Activated CD4-positive, alpha-beta T cell treated with anti-CD3 and anti-CD28 coated beads, Interleukin-2, amount 50 U/mL, for 48 hours (primary cell): ENCODE measurements at places on chromosomes 13 and 19.

- DNase-seq, result no peak
These were observed 967 bp upstream of the TPT1 start for GRCh38 chr13:45341799-45342500.

DNA sequence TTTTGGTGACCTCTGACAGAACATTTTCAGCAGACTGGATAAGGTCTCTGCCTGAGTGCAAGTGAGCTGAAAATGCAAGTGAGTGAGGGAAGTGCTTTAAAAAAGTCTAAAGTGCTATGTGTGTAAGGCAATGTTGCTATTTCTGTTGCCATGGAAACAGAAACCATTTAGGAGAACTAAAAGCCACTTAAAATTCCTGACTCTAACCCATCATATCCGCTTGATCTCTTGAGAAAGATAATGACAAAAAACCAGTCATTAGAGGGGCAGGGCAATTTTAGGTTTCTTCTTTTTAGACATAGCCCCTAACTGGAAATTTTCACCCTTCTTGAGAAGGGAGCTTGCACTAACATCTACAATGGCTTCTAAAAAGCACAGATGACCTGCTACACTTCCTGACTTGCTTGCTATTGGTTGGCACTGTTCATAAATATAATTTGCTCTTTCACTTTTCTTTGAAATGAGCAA lies at the start of gene CYSLTR2:
TSS of gene CYSLTR2 (plus strand) at position 458 of the 468 bp plus-strand sequence. CDS start 52,889 bp downstream, outside the sequence.
- DNase-seq, result no peak

- DNase-seq, result no peak
These were observed 4.3 kb upstream of the PALM start for GRCh38 chr19:704447-704741.

DNA sequence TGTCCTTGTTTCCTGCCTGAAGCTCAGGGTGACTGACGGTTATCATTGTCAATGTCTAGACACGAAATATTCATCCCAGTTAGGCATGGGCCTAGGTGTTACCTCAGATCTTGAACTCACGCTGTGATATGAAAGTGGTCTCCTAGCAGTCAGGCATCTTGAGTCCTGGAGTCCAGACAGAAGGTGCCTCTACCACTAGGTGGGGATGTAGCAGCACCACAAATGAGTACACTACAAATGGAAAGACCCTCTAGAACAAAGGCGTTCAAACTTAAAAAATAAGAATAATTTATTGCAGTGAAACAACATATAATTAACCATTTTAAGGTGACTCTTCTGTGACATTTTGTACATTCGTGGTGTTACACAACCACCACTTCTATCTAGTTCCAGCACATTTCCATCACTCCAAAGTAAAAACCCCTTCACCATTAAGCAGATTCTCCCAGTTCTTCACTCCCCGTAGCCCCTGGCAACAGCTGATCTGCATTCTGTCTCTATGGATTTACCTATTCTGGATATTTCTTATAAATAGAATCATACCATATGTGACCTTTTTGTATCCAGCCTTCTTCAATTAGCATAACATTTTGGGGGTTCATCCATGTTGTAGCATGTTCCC lies 11.9 kb upstream of the FRY start:
- no peak for DNase-seq

GRCh38 chr19:32661318-32661717 lies 13.7 kb downstream of the ANKRD27 start:
- DNase-seq, result no peak

- peak; percentile 95 for DNase-seq
These were observed at the start of gene U2AF2 for GRCh38 chr19:55654868-55655647. TSS of gene U2AF2 (plus strand) at chr19:55655035. CDS start at chr19:55655105, 70 bp downstream.

DNA sequence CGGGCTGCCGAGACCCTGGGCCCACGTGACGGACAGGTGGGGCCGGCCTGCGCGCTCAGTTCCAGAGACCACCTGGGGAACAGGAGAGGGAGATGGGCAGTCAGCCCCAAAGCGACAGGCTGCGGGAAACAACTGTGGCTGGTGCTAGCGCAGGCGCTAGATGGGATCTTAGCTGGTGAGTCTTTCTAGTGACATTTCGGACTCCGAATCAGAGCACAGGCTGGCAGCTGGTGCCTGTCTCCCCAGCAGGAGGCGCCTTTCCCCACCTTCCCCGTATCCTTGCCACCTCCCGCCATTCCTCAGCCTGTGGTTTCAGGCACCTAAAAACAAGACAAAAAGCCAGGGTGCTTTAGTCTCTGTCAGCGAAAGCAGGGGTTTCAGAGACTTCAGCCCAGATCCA lies 19.4 kb upstream of the RANBP3 start:
- no peak for DNase-seq

DNA sequence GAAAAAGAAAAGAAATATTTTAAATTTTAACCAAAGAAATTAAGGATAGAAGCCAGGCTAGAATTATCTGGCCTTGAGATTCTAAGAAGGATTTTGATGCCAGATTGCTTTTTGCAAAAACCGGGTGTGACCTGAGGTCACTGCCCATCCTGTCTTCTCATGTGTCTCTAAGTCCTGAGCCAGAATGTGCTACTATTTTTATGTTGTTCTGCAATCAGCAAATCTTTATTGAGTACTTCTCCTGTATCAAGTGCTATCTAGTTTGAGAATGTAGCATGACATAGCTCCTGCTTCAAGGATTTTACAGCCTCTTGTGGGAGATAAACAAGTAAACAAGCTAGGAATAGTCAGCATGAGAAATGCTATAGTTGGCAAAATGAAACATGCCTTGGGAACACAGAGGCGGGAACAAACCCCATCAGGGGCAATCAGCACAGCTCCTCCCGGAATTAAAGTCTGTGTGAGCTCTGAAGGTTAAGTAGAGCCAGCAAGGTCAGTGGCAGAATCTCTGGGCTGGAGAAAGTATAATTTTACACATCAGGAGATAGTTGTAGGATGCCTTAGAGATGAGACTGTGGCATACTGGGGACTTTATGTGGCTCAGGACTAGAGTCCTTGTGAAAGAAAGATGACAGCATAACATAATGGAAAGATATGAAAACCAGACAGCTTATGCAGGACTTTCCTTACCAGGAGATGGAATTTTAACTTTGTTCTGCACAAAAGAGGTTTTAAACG lies 899.5 kb upstream of the SLC10A2 start:
- DNase-seq, result no peak

DNA sequence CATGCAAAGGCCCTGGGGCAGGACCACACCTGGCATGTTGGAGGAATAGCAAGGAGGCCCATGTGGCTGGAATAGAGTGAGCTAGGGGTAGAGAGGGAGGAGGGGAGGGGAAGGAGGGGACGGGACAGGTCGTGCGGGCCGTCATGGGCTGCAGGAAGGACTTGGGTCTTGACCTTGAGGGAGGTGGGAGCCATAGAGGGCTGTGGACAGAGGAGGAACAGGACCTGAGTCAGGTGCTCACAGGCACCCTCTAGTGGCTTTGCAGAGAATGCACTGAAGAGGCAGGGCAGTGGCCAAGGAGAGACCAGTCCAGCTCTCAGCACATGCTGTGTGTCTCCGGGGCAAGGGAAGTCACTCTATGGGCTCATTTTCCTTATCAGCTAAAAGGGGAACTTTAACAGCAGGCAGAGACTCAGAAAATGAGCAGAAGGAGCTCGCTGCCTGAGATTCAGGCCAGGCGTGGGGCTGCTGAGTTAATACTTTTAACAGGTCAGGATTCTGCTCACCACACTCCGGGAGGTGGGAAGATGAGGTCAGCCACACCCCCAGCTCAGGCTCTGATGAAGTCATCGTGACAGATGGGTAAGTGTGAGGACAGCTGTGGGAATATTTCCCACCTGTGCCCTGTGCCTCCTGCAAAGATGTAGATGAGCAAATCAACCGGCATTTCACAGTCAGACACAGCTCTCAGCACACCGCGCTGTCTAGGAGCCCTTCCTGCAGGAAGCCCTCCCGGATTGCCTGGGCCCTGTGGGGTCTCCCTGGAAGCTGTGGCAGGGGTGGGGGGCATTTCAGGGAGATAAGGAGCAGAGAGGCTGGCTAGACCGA lies 6.0 kb upstream of the TNFAIP8L1 start:
- DNase-seq, result peak; percentile 63

DNA sequence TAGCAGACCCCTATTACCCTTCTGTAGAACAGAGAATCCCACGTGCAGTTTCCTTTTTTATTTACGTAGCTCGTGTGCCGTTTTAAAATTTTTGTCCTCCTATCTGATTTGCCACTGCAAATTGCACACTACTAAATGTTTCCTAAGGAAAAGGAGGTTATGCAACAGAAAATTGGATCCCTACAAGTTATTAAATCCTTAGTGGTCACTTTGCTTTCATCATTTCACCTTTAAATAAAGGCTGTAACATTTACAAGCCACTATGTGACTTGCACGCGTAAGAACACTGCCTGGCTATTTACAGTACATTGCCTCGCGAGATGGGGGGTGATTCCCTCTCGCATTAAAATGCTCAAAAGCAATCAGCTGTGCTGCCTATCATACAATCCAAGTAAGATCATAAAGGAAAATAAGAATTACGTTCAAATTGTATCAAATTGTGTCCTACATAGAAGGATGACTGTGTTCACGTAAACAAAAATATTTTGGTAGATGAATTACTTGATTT lies 525.6 kb downstream of the SUCLA2 start:
- no peak for DNase-seq

GRCh38 chr13:96796091-96796633 lies 198.1 kb downstream of the OXGR1 start:
- DNase-seq, result no peak

- DNase-seq, result no peak
These were observed 704.4 kb upstream of the PCDH20 start for GRCh38 chr13:62119739-62120700.

GRCh38 chr19:41144403-41144802 lies 30.2 kb downstream of the CYP2F1 start:
- peak; percentile 88 for DNase-seq

DNA sequence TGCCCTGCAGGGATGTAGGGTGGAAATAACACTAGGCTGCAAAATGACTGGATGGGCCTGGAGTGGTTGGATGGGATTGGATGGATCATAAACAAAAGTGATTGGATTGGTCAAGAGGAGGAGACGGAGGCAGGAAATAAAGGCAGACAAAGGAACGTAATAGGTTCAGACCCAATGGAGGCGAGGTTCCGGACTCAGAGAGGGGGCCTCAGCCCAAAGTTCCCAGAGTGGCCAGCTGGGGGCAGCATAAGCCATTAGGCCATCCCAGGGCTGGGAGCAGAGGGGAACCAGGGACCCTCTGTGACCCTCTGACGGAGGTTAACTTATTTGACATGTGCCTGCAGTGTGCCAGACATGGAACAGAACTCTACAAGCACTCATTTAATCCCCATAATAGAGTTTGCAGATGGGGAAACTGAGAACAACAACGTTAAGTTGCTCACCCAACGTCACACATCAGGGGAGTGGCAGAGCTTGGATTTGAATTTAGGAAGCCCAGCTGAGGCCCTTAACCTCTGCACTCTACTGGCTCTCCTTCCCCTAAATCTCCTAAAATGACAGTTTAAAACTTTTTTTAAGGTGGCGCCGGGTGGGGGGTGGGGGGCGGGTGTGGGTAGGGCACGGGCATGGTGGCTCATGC lies 15.3 kb upstream of the MAP1S start:
- DNase-seq, result peak; percentile 82

DNA sequence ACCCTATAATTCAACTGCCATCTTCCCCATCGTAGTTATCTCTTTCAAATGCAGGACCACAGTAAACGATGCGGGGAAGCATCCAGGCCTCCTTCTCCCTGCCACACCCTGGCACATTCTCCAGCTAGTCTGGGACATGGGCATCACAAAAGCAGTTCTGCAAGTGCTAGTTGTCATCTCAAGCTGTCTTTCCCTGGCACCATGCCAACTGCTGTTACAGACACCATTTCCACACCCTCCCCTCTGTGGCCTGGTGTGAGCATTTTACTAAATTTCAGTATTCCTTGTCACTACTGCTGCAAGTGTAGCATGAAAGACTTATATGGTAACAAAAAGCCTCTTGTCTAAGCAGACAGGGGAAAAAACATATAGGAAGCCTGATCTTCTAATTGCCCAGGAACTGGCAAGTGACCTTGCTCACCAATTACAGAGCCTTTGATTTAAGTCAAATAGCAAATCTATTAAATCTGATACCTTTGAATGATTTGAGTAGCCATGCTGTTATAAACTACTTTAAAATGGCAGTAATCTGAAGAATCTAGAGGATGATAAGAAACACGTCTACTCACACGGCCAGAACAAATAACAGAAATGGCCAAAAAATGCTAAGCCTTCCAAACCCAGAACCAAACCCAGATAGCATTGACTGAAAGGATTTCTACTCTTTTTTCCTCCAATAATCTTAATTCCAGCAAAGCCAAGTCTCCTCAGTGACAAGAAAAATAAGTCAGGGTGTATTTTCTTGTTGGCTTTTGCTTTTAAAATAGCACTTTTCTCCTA lies 179.0 kb downstream of the NUFIP1 start:
- no peak for DNase-seq

DNA sequence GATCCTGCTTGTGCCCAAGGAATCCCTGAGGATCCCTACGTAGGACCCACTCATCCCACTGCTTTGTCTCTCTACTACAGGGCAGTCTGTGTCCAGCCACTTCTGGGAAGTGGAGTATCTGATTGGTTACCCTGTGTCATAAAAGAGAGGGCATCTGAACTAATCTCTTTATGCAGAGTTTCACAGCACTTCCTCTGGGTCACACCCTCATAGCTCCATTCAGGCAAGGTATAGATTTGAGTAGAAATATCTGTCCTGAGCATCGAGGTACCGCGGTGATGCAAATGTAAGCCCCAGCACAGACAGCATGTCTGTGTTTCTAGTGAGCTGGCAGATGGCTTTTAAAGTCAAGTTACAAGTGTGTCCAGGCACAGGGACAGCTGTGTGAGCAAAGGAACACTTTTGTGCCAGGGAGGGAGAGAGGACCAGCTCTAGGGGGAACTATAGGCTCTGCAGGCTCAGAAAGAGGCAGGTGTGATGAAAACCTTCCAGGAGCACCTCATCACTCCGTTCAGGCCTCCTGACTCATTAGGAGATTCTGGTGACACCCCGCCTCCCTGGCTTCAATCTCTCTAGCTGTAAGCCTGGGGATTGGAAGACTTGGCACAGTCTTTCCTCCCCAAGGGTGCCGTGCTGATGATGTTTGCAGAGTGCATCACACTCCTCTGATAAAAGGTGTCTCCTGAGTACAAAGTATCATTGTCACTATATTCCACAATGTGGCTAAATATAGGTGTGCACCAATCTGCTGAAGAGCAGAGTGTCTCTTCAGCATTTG lies 84.3 kb upstream of the UBL3 start:
- DNase-seq, result peak; percentile 23
